ENCODE measurements at places on chromosomes 1 and 21.

DNA sequence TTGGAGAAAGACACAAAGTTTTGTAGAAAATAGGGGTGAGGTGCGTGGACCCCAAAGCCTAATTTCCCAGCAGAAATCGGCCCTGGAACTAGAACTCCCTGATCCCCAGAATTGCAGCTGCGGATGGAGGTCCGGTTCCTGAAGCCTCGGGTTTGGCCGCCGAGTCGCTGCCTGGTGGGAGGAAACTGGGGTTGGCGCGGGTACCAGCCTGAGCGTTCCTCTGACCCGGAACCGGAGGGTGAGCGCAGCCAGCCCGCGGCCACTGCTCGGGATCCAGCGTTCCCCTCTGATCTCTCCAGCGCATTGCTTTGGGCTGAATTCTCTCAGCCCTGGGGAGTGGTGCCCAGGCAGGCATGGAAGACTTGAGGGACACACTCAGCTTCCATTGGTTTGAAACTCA, 1.6 kb downstream of the ST6GALNAC5 start:
- DNase-seq = no peak

DNA sequence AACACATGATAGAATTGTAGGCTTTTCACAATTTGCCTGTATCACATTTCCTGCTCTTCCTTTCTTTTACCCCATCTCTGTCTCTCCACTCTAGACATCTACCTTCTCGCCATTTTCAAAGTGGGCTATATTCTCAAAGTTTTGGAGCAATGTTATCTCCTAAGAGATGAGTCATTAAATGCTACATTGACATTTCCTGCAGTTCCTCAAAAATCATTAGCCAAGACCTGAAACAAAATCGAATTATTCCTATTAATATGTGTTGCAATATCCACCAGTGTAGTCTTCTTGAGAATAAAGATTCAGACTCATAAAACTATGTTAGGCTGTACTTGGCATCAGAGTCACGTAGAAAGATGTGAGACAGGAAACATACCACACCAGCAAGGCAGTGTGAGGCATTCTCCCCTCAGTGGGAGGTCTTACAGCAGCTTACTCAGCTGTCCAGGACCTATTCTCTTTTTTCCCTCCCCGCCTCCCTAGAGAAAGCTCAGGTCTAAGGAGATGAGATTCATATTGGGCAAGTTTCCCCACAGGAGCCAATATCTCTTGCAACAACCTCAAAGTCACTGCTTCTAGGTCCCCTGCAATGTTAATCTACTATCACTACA, 38.8 kb downstream of the FRRS1 start:
- no peak for DNase-seq

- DNase-seq = no peak
Observed at GRCh38 chr1:207959141-207959825, 48.4 kb upstream of the CD34 start.

GRCh38 chr1:225424562-225425200, 3.2 kb downstream of the LBR start:
- no peak for DNase-seq

DNA sequence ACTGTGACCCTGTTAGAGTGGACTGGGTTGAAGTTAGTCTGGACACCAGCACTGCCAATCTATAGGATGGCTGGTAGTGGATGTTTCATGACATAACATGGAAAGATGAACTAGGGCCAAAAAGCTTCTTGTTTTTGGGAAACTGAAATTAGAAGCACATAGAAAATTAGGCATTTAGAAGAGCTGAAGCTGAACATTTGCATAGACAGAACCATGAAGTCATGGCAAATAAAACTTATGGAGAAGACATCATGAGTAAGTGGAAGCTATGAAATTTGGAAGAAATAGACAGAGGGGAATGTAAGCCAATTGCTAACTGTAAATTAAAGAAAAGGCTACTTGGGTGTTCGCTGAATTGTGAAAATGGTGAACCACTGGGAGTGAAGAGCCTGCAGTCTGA, 2.7 kb upstream of the S100A11 start:
- DNase-seq = no peak

DNA sequence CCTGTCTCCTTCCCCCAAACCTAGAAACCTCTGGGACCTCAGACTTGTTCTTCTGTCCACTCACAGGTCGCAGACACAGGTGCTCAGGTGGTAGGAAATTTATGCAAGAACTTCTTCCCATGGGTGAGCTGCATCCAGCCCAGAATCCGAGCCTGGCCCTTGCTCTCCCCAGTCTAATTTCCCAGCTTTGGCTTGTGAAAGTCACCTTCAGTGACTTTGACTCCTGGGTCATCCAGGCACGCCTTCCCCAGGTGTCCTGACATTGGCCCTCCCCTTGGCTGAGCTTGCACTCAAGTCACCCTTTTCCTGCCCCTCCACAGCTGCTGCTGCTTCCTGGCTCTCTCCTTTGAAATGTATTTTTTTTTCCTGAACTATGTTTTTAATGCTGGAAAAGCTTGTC, 6.6 kb downstream of the IPO13 start:
- no peak for DNase-seq

GRCh38 chr1:157399984-157400382, 152.3 kb downstream of the FCRL5 start:
- DNase-seq = no peak

DNA sequence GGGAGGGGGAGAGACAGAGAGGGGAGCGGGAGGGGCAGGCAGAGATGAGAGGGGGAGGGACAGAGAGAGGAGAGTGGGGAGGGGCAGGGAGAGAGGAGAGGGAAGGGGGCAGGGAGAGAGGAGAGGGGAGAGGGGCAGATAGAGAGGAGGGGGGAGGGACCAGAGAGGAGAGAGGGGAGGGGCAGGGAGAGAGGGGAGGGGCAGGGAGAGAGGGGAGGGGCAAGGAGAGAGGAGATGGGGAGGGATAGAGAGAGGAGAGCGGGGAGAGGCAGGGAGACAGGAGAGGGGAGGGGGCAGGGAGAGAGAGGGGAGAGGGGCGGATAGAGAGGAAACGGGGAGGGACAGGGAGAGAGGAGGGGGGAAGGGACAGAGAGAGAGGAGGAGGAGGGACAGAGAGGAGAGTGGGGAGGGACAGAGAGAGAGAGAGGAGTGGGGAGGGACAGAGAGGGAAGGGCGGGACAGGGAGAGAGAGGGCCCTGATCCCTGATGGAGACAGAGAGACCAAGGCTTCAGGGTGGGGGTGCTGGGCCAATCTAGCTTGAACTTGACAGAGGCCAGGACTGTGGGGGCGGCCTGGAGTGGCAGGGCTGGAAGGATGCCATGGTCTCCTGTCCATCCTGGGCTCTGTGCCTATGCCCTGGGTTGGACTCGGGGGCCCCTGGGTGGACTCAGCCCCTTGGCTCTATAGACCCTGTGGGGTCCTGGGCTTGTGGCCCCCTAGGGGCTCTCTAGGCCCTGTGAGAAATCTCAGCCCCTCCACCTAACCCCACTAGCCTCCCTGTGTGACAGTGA, 43.6 kb downstream of the DMRTB1 start:
- DNase-seq = no peak

- no peak for DNase-seq
Observed at GRCh38 chr1:219801156-219801820, 127.1 kb downstream of the SLC30A10 start.

DNA sequence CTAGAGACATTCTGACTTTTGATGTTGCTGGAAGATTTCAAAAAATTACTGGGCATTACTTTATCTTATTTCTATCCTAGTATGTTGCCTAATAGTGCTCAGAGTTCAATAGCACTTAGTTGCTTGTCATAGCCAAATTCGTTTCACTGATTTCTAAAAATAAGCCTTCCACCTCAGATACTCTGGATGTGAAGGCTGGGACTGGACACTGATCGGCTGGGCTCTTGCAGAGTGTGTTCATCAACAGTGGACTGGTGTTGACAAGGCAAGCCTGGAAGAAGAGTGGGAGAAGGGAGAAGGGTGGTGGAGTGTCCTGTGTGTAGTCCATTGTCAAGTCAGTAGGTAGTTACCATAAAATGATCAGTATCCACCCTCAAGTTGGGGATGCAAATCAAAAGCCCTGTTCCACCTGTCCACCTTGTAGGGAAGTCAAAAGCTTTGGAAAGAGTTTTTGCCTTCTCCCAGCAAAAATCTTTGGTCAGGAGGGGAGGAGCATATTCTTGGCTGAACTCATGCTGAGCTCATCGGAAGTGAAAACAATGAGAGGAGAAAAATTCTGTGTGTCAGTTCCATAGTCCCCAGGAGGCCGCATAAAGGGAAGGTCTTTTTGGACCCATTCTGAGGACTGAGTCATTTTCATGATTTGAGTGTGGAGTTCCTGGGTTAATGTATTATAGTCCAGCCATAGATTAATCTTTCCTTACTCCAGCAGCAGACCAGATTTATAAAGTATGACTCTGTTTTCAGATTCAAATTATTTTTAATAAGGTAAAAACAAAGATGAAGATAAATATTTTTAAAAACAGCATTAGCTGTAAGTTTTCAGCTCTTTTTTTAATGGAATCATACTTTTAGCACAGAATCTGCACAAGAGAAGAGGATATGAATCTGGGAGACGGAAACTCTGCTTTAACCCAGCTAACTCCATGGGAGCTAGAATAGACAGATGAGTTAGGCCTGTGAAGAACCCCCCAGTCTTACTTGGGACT, 99.5 kb upstream of the BMP8A start:
- DNase-seq = no peak

- peak; percentile 63 for DNase-seq
Observed at GRCh38 chr1:42682739-42683531, 717 bp downstream of the YBX1 start.

- no peak for DNase-seq
Observed at GRCh38 chr1:51063121-51063520, 38.9 kb upstream of the C1orf185 start.
